ENCODE measurements at places on chromosomes 13 and 19. TPM values are rescaled to one million over a fixed set of nuclear protein-coding genes. Genes with fewer than 3 reads are reported as not detected.

Gene CDK8
- total RNA-seq = 13.1 TPM

Gene KIR2DL4
- total RNA-seq = not detected

Gene GPR12
- total RNA-seq = 0.06 TPM

Gene HPN
- 62.8 TPM for total RNA-seq

Gene LGALS7
- not detected for total RNA-seq

Gene FUT1
- 5.0 TPM for total RNA-seq

Gene PRODH2
- 14.4 TPM for total RNA-seq

Gene ERICH4
- total RNA-seq = 0.64 TPM

Gene NKPD1
- 0.12 TPM for total RNA-seq

Gene KLK2
- total RNA-seq = not detected

Gene ITM2B
- 633 TPM for total RNA-seq

Gene COL4A2
- 835 TPM for total RNA-seq

Gene VSTM2B
- total RNA-seq = 0.18 TPM

Gene PRR22
- 1.1 TPM for total RNA-seq

Gene BORA
- 4.1 TPM for total RNA-seq

Gene MTUS2
- 3.3 TPM for total RNA-seq

Gene NEK5
- total RNA-seq = 1.8 TPM

Gene CEACAM3
- total RNA-seq = 2.6 TPM

All from metanephros (tissue), 2 donors.